ENCODE measurements at places on chromosomes 6 and 20. TPM values are rescaled to one million over a fixed set of nuclear protein-coding genes. Genes with fewer than 3 reads are reported as not detected.

DNA sequence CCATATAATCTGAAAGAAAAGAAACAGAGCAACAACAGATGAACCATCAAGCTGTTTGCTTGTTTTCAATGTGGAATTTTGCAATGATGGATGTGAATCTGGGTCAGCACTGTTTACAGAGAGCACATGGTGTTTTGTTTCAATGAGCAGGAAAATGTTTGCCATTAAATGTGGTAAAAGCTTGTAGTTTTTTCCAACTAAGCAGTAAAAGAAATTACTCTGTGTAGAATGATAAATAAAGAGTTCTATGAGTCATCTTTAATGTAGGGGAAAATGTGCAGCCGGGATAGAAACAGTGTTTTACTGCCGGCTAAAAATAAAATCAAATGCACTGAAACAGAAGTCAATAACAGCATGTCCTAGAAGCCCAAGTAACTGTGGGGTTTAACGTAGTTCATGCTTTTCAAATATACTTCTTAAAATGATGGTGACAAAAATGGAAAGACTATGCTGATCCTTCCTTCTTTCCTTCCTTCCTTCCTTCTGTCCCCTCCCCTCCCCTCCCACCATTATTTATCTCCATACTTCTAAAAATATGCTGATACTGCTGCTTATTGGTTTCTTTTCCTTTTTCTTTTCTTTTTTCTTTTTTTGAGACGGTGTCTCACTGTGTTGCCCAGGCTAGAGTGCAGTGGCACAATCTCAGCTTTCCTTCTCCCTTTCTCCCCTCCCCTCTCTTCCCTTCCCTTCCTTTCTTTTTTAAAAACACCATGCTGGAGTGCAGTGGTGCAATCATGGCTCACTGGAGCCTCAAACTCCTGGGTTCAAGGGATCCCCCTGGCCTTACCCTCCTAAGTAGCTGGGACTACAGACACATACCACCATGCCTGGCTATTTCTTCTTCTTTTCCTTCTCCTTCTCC is 6.3 kb upstream of the NAA20 start:
- no peak for DNase-seq

GRCh38 chr6:3844097-3844463 is 5.1 kb upstream of the FAM50B start:
- no peak for DNase-seq

- no peak for DNase-seq
Observed at GRCh38 chr6:156391061-156391672, 386.0 kb upstream of the ARID1B start.

BMP2 gene
- total RNA-seq = 4.7 TPM

- peak; percentile 41 for DNase-seq
Observed at GRCh38 chr6:31888276-31889258, 8.9 kb downstream of the EHMT2 start.

CALHM6 gene
- 3.9 TPM for total RNA-seq

- peak; percentile 41 for DNase-seq
Observed at GRCh38 chr6:52284131-52284459, 447 bp downstream of the MCM3 start.

TP53TG5 gene
- total RNA-seq = 0.68 TPM

GRCh38 chr6:71400852-71401251 is 112.2 kb downstream of the OGFRL1 start:
- DNase-seq = no peak

GRCh38 chr6:116697480-116697879 is 16.5 kb downstream of the KPNA5 start:
- DNase-seq = no peak

DNA sequence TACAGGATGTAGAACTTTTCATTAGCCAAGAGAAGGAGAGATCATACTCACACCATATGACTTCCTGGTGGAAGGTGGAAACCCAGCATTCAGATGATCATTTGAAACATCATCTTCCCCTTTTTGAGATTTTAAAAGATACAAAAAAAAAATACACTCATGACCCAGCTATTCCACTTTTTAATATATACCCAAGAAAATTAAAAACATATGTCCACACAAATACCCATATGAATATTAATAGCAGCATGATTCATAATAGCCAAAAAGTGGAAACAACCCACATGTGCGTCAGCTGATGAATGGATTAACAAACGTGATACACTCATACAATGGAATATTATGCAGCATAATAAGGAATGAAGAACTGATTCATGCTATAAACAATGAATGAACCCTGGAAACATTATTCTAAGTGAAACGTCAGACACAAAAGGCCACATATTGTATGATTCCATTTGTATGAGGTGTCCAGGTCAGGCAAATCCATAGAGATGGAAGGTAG is 130.0 kb upstream of the SGK1 start:
- no peak for DNase-seq

DNA sequence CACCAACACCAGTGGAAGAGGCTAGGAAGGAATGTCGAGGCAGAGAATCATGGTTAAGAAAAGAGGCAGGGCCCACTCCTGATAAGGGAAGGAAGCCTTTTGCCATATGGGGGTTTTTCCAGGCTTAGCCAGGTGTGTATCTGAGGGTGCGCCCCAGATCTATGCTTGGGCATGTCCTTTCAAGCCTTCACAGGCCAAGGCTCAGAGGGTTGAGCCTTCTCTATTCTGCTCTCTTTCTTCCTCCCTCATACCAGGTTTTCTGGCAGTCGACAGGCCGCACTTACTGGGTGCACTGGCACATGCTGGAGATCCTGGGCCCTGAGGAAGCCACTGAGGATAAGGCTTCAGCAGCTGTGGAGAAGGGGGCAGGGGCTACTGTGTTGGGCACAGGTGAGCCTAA is 4.7 kb downstream of the CUL9 start:
- no peak for DNase-seq

DNA sequence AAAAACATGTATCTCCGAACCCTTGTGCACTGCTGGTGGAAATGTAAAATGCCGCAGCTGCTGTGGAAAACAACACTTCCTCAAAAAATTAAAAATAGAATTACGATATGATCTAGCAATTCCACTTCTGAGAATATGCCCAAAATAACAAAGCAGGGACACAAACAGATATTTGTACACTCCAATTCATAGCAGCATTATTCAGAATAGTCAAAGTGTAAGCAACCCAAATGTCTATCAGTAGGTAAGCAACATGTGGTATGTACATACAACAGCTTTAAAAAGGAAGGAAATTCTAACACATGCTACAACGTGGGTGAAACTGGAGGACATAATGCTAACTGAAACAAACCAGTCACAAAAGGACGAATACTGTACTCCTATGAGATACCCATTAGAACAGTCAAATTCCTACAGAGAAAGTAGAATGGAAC is 5.7 kb upstream of the RAB5IF start:
- DNase-seq = no peak

GRCh38 chr6:9896806-9897205 is 518.1 kb downstream of the TFAP2A start:
- DNase-seq = no peak

DNA sequence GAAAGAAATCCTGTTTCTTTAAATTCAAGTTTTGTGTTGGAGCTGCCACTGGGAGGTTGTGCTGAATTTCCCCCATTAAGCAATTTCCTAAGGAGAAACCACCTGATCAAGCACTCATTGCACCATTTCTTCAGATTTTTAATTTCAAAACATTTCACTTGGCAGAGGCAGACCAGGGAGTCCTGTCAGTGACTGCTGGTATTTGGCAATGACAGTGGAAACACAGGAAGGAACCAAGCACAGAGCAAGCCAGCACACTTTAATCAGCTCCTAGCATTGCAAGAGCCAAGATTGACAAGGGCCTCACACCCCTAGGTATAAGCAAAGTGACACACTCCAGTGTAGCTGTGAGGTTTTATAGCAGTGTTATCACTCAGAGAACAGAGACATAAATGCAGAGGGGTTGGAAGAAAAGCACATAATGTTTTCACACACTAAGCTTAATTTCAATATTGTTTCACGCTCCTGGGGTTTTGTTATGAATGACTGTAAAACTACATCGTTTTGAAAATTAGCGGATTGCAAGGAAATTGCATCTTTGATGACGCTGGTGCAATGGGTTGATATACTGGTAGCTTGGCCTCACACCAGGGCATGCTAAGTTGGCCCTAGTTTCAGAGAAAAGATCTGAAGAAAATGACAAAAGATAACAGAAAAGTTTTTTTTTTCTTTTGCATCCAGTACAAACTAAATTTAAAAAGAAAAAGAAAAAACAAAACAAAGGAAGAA is 768.4 kb downstream of the TFAP2A start:
- peak; percentile 50 for DNase-seq

SERINC1 gene
- total RNA-seq = 191 TPM

- no peak for DNase-seq
Observed at GRCh38 chr20:13140201-13140600, 80.9 kb upstream of the ISM1 start.

GRCh38 chr6:142409794-142410193 is 108.0 kb downstream of the ADGRG6 start:
- no peak for DNase-seq

GRCh38 chr6:105257340-105257739 is 77.5 kb upstream of the POPDC3 start:
- no peak for DNase-seq

DNA sequence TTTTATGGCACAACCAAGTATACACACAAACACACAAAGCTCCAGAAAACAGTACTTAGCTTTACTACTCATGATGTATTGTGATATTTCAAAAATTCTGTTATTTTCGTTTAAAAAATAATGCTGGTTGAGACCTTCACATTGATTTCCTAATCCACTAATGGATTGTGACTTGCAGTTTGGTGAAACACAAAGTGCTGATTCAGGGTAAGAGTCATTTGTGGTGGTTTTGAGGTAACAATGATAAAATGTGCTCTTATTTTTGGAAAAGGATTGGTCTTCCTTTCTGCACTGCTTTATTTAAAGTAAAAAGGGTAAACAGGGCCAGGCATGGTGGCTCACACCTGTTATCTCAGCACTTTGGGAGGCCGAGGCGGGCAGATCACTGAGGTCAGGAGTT is 1.9 kb downstream of the AAR2 start:
- no peak for DNase-seq

- no peak for DNase-seq
Observed at GRCh38 chr6:3046295-3046694, 22.0 kb upstream of the RIPK1 start.

DNA sequence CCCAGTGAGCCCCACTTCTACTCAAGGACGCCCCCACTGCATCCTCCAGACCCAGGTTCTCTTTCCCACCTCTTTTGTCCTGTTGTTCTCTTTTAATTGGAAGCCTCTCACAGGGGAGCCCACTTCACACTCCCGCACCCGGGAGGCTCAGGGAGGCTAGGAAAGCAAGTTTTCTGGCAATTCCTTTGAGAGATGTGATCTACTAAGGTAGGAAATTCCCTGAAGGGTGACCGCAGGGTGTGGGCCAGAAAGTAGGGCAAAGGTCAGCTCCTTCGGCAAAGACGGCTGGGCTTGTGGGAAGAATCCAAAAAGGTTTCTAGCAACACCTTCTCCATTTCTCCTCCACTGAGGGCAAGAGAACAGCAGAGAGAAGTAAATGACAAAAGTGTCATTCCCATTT is 98.1 kb upstream of the PTPN1 start:
- no peak for DNase-seq

CRISP3 gene
- total RNA-seq = not detected

- no peak for DNase-seq
Observed at GRCh38 chr20:14792915-14793314, 455.5 kb upstream of the FLRT3 start.

SMAP1 gene
- total RNA-seq = 24.4 TPM

HDGFL1 gene
- not detected for total RNA-seq

PCNA gene
- 23.9 TPM for total RNA-seq

- DNase-seq = no peak
Observed at GRCh38 chr20:13856354-13856753, 71.5 kb downstream of the NDUFAF5 start.

GRCh38 chr20:61220131-61220530 is 31.9 kb upstream of the CDH4 start:
- DNase-seq = no peak

DNA sequence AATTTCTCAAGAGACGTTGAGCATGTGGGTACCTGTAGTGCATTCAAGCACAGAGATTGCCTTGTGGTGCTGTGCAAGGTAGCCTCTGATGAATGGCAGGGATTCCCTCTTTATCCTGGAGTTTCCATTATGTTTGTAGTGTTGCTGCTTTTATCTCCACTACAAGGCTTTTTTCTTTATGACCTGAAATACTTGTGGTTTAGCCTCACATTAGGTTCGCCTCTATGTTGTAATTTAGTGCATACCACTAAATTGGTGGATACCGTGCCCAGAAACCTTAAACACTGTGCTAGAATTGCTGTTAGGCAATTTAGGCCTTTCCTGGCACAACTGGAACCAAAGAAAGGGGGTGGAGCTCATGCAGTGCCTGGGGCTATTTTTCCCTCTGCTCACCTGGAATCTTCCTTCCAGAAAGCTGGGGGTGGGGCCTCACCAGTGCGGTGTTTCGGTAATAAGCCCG is 76.8 kb downstream of the NCOA7 start:
- DNase-seq = no peak
